Bone marrow (tissue), 2 donors: ENCODE measurements at places on chromosomes 12 and 14.

GRCh38 chr14:72332046-72332445, 399.8 kb downstream of the RGS6 start:
- DNase-seq, result no peak

- no peak for DNase-seq
Measured at GRCh38 chr14:21987937-21988336, 314.3 kb upstream of the OR4E1 start.

- DNase-seq, result no peak
Measured at GRCh38 chr14:31781578-31781977, 220.4 kb downstream of the NUBPL start.

DNA sequence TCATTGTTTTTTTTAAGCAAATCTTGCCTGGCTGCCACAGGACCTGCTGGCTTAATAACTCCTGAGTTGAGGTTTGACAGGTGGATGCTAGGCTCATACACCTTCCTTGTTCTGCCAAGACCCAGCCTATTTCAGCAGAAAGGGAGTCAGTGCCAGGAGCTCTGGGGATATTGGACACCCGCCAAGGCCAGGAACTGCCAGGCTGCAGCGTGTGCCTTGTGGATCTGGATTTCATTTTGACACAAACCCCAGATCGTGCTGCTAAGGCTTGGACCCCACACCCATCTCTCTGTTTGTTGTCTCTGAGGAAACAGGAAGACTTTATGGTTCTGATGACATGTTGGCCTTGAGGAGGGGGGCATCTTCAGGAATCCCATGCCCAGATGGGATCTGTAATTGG, 44.4 kb upstream of the PRIMA1 start:
- no peak for DNase-seq

- DNase-seq, result no peak
Measured at GRCh38 chr12:47885012-47885501, 19.7 kb downstream of the VDR start.

DNA sequence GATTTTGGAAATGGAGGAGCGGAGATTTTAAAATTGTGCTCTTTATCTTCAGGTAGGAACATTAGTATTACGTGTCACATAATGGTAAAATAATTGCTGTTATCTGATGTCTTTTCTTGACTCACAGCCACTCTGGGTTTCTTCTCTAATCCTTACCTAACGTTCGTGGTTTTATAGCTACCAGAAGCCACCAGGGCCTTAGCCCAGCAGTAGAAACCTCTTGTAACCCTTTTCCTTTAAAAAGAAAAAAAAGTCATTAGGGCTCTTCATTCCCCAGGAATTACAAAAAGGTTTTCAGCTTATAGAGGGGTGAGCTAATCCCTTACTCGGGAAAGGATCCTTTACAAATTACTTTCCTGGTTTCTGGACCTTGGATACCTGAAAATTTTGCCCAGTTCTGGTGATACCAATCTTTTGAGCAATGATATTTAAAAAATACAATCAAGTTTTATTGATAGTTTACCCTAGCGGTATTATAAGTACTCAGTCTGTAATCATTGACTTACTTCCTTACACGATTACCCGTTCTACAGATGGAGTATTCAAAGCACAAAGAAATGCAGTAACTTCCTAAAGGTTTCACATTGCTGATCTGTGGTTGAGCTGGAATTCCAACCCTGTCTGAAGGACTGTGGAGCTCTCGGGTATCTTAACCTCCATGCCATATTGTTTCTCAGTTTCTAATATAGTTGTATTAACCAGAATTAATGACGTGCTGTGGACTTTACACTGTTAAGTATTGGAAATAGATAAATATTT, 1.6 kb downstream of the GABARAPL1 start:
- DNase-seq, result no peak
